ENCODE measurements at places on chromosomes 4 and X.

- no peak for DNase-seq
These were observed 19.8 kb upstream of the PLCXD1 start for GRCh38 chrX:261167-261918.

GRCh38 chr4:163161536-163162205 lies 5.0 kb downstream of the NAF1 start:
- DNase-seq = no peak

DNA sequence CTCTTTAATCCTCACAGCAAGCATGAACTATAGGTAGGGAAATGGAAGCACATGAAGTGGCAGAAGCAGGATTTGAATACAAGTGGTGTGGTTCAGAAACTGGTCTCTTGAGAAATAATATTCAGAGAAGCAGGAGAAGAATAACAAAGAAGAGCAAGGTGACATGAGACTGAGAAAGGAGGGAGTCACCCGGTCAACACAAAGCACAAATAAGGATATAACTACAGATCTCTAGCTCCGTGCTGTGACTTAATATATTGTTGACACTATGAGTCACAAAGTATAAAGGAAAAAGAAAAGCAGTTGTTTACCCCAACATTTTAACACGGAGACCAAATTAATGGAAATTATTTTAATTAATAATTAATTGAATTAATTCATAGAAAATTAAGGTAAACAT lies 204.5 kb downstream of the CPE start:
- DNase-seq = no peak

DNA sequence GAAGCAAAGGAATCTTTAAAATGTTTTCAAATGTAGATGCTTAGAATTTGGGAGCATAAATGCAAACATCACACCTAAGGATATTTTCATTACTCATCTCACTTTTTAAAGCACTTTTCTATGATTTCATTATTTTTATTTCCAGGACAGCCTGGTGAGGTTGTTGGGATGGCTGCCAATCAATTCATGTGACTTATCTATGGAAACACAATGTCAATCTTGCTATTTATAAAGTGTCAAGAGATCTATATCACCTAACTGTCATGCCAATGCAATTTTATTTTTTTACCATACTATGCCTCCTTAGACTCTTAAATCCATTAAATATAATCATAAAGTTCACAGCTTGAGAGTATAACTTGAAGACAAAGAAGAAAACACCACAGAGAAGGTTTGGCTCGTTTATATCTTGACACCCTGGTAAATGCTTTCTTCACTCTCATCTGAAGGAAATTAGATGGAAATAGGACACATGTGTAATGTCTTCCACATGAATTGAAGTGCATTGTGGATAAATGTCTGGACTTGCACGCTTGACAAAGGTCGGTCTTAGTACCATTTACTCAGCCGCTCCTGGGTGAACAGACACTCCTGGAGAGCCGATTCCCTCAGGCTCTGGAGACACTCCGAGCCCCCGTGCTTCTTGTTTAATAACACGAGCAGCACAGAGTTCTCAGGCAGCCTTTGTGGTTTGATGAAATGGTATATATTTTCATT lies 425.7 kb upstream of the FAT1 start:
- no peak for DNase-seq

GRCh38 chrX:38558686-38559085 lies 2.7 kb upstream of the TSPAN7 start:
- no peak for DNase-seq

DNA sequence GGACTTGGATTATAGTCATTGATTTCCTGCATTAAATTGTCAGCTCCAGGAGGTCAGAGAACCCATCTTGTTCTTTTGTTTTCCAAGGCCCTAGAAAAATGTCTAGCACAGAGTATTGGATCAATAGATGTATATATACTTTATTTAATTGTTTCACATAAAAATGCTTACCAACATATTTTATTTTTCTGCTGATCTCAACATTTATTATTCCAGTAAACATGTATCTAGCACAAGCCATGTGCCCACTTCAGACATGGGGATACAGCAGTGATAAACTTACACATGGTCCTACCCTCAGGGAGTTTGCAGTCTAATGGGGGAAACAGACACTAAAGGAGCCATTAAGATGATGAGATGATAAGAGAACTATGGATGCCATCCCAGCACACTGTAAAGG lies 49.1 kb upstream of the TBC1D9 start:
- no peak for DNase-seq

DNA sequence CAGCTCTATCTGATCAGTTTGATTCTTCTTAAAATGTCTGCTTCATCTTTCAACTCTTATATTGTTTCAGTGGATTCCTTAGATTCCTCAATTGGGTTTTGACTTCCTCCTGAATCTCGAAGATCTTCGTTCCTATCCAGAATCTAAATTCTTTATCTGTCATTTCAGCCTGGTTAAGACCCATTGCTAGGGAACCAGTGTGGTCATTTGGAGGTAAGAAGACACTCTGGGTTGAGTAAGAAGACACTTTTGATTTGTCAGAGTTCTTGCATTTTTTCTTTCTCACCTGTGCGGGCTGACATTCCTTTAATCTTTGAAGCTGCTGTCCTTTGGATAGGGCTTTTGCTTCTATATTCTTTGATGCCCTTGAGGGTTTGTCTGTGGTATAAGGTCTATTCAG lies 291.9 kb downstream of the SLC7A11 start:
- DNase-seq = no peak

DNA sequence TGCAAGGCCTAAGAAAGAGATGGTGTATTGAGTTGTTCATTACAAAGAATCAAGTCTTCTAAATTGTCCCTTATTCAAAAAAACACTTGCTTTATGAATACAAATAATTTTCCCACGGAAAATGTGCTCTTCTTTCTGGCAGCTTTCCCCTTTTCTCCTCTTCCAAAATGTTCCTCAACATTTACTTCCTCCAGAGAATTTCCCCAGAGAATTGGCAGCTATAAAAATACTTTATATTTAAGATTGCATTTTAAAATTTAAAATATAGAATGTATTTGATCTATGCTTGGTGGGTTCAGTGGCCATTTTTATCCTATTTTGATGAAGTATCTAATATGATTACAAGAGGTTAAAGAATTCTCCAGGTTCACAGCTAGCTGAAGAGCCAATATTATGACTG lies 521.0 kb downstream of the IQCM start:
- no peak for DNase-seq

DNA sequence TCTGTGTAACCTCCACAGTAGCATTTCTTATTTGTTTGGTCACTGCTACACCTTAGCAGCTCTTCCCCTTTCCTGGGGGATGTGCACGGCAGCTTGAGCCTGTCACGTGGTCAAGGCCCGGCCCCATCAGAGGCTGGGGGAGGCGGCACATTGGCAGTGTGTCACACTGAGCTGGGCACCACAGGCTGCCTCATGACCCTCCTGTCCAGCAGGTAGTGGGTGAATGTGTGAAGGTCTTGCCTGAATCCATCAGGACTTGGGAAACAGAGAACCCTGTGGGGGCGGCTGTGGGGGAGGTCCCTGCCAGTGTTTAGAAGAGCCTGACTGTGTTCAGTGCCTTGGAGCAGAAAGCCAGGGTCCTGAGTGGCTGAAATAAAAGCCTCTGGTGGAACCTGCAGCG lies 33.2 kb downstream of the WFS1 start:
- no peak for DNase-seq

GRCh38 chr4:62644372-62644771 lies 1444.2 kb downstream of the ADGRL3 start:
- no peak for DNase-seq

DNA sequence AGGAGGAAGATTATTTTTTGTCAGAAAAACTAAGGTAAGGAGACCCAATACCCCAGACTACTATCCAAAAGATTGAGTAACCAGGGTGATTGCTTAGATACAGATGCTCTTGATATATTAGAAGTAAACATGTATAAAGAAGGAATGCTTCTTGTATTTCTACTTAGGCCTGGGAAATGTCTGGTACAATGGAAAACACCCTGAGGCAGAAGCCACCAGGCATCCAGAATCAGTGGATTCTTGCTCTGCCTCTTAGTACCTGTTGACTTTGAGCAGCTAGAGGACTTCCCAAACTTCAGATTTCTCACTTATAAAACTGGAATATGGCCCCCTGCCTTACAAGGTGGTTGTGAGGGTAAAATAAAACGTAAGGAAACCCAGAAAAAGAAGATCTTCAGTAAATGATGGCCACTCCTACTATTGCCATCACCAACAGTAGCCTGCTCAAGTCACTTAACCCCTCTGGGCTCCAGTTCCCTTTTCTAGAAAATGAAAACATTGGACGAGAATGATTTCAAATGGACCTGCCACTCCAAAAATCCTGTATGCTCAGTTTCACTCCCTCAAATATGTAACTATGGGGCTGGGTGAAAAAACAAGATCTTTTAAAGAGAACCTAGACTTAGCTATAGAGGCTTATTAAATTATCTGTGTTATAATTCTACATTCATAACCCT lies 56.6 kb downstream of the AMELX start:
- no peak for DNase-seq

DNA sequence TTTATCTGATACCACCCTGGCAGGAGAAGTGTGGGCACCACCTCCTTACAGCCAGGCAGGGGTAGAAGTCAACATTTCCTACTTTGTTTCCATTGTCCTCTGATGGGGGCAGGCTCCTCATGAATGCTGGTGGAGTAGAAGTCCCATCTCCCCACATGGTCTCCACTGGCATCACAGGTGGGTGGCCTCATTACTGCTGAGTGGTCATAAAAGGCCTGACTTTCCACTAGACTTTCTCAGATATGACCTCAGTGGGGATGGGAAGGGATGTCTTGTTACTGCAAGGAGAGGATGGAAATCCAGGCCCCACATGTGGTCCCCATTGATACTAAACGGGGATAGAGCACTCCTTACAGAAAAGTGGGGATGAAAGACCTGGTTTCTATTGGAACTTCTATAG lies 18.6 kb upstream of the BMP2K start:
- DNase-seq = no peak
